Spinal cord (tissue), 10 donors: ENCODE measurements at places on chromosomes 2 and 18.

DNA sequence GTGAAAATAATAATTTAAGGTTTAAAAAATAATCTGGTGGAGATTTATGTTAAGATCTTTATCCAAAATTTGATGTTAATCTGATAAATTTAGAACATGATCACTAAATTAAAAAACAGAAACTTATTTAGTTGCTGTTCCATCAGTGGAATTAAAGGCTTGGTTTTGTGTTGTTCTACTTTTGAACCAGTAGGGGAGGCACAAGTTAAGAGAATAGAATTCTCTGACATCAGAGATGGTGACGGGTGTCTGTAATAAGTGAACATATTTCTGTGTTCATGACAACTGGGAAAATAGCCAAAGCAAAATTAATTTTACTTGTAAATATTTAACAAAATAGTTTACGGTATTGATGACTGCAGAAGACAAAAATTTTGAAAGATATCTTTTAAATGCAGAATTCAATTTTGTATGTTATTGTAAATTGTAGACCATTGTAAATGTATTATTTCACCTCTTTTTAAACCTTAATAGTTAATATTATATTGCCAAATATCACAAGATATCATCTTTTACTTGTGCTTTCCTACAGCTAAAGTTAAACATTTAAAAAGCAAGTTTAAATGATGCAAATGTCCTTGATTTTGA lies 106.0 kb downstream of the UBR3 start:
- peak; percentile 49 for DNase-seq

DNA sequence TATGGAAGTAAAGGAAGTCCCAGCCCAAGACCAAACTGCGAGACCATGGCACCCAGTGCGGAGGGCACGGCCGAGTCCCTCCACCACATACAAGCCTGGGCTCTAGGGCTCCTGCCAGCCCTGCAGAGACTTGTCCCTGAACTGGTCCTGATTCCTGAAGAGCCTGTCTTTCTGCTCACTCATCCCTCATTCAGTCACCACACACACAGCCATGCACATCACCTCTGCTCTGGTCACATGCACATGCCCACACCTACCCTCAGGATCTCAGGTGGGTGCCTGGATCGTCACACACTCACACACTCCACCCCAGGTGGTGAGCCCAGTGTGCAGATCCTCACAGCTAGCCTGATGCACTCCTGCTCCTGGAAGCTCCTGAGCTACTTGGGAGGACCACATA lies 71.4 kb upstream of the LAPTM4A start:
- DNase-seq: no peak

- no peak for DNase-seq
These were observed 37.3 kb upstream of the XPO1 start for GRCh38 chr2:61575447-61575859.

- DNase-seq: peak; percentile 50
These were observed 152.8 kb downstream of the DSC3 start for GRCh38 chr18:30889519-30890301.

DNA sequence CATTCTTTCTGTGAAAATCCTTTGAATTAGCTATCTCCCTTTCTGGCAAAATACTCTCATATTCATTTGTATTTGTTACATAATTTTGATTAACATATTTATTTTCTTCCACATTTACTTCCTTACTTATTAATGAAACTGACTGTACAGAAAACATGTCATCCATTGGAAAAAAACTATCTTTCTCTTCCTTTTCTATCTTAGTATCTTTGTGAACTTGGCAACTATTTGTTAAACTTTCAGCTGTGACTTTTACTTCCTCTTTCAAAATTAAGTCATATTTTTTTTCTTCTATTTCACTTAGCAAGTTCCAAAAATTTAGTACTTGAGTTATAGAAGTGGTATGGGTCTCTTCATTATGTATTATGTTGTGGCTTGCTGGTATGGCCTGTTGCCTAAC lies 2.6 kb downstream of the RAD51AP2 start:
- no peak for DNase-seq

- DNase-seq: no peak
These were observed 970.2 kb upstream of the PIK3C3 start for GRCh38 chr18:40984856-40985255.

GRCh38 chr2:68828887-68829708 lies 42.1 kb downstream of the BMP10 start:
- DNase-seq: peak; percentile 95

- DNase-seq: no peak
These were observed 11.0 kb downstream of the SOX11 start for GRCh38 chr2:5703166-5703565.

DNA sequence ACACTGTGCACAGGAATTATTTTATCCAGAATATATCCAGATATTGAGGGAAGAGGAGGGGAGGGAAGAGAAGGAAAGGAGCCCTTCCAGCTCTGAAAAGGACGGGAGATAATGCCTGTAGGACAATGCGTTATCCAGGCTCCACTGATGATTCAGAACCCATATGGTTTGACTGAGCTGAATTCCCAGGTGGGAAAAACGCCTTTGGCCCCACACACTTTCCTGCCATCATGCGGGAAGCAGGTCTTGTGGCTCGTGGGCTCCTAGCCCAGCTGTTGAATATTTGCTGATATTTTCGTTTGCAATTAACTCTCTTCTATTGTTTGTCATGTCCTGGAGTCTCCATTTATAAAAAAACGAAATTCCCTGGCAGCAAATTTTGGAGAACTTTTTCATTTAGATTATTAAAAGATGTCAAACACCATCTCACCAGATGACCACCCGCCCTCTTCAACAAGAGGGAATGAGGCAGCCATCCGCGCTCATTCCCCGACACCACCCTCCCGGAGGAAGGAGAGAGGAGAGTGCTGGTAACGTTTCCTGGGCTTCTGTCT lies 8.9 kb downstream of the COL6A3 start:
- DNase-seq: no peak

- DNase-seq: no peak
These were observed 32.5 kb upstream of the ACAA2 start for GRCh38 chr18:49845629-49846360.

DNA sequence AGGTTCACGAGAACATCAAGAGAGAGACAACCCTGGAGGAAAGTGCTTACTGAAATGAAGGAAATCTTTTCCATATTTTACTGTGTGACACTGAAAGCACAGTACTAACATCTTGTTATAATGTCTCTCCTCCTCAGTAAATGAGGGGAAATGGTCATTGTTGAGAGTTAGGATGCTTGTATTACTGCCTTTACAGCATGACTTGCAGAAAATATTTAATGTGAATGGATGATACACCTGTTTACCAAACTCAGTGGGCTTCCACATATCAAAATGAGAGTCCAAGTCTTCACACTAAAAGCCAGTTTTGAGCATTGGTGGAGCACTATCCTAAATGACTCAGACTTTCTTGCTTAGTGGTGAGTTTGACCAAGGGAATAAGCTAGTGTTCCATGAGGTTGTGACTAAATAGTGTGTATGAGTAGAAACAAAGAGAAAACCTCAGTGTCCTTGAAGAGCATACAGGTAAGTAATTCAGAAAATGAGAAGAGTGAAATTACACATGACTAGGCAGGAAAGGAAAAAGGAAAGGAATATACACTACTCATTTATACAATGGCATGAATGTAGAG lies 930.7 kb upstream of the CELF4 start:
- DNase-seq: no peak

GRCh38 chr18:34495506-34495905 lies 214.6 kb upstream of the DTNA start:
- no peak for DNase-seq

DNA sequence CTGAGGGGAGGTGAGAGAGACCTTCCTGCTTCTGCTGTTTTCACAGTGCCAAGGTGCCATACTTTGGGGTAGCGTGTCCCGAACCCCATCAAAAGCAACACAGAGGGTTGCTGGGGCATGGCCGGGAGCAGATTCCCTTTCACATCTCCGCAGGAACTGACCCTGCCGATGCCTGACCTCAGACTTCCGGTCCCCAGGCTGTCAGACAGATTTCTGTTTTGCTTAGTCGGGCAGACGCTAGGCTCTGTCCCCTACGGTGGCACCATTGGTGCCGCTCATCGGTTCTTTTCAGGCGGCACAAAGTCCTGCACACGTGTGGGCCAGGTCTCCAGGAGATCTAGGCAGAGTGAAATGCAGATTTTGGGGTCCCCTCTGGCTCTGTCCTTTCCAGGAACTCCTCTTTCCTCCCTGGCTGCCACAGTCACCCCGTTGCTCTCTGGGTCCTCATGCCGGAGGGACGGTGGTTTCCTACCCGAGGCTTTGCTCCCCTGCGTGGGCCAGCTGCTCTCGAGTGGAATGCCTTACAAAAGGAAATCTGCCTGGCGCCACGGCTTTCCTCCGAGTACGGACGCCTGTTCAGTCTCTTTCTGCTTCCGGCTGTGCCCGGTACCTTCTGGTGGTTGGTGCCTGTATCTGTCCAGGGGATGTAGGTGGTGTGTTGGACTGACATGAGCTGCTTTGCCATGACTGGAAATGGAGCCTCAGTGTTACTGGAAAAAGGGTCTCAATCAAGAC lies 39.3 kb downstream of the RTP5 start:
- no peak for DNase-seq

DNA sequence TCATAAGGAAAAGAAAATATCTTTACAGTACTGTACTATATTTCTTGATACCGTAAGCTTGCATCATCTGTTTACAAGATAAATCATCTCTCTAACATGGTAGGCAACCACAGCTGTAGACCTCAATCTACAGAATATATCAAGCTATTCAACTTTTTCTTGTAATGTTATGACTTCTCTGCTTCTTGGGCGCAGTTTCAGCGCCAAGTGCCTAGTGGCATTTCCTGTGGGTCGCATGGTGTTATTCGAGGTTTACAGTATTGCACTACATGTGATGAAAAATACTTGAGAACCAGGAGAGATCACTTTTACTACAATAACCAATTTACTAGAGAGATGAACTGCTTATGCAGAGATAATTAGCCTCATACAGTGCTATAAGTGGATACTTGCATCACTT lies 34.0 kb upstream of the SESTD1 start:
- no peak for DNase-seq

- no peak for DNase-seq
These were observed 18.3 kb upstream of the ENOSF1 start for GRCh38 chr18:730692-731091.

DNA sequence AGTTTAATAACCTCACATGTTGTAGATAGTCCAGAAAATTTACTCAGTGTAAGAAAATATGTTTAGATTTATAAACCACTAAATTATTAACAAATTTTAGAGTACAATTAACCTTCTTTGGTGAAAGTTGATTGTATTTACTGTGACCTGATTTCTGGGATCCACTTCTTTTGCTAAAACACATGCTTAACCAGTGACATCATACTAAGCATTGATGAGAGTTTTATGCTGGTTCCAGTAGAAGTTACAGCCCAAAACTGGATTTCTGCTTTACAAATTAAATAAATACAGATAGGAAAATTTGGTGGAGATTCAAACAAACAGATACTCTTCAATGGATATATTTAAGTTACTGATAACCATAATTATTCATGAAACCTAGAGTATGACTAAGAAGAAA lies 40.9 kb downstream of the RBBP8 start:
- no peak for DNase-seq

DNA sequence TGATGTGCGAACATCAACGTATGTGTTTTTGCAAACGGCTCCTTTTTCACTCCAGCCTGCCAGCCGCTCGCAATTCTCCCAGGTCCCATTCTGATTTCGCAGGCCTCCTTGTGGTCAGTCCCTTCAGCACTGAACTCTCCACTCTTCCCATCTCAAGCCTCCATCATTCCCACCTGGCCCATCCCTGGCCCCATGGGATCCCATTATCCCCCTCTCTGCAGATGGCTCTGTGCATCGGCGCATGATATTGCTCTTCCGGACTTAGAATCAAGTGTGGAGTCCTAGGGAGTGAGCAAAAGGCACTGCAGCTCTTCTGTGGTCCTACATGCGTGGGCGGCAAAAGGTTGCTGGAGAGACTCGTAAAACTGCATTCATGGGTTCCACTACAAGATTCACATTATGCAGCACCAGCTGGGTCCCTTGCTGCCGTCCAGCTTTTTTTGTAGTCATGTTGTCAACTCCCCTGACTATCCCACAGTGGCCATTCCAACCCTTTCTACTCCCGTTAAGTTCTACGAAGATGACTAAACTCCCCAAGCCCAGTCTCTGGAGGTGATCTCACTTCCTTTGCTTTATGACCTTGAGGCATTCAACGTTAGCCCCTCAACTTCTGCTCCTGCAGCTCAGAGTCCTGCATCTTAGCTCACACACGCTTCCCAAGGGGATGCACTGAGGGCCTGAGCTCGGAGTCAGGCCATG lies 125.3 kb upstream of the NRP2 start:
- DNase-seq: no peak

- DNase-seq: no peak
These were observed 63.3 kb downstream of the XRCC5 start for GRCh38 chr2:216172493-216172892.

- DNase-seq: no peak
These were observed 433.2 kb upstream of the RGPD4 start for GRCh38 chr2:107393516-107393915.

DNA sequence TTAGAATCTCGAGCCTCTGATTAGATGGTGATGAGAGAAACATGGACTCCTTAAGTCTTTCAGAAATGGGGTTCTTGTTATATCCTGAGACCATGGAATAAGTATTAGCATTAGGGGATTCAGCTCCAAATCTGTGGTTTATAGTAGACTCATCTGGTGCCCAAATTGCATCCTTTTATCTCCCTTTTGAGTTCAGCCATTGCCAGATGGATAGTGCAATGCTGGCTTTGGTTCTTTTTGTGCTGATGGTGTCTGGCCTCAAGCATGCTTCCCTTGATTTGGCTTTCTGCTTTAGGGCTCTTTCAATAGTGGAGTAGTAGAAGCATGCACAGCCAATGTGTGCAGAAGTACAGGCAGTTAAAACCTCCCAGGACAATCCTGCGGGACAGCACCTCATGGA lies 306.4 kb downstream of the TSN start:
- peak; percentile 58 for DNase-seq

- no peak for DNase-seq
These were observed at the start of gene PRKCE for GRCh38 chr2:45651415-45652089. TSS of gene PRKCE (plus strand) at chr2:45651675.

DNA sequence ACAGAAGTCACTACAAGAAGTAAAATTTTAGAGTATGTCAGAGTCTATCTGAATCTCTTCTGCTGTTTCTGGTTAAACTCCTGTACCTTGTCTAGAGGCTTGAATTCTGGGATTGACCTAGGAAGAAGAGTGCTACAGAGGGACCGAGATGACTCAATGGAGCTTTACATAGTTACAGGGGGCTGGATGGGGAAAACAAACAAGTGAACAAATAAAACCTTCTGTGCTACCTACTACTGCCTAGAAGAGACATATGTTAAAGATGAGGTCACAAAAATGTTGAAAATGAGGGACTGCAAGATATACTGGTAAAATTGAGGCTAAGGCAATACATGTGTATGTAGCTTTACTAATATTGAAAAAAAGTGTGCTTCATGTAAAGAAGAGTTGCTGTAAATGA lies 265.4 kb upstream of the TFPI start:
- no peak for DNase-seq

DNA sequence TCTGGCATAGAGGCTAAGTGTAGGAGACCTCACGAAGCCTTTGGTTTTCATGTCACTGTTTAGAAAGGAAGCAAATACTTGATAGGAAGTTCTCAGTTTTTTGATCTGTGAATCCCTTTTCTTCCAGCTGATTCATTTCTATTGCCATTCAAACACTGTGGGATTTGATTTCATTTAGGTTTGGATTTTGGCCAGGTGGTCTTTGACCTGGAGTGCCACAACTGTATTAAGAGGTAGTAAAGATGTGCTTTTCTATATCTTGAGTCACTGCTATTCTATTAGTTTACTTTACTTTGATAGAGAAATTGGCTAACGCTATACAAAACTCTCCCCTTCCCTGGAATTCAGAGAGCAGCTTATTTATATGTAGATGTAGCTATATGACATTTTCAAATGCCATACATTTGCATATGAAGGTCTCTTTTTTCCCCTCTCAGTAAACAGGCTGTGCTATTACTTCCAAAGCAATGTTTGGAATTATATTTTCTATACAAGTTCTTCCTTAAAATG lies 132.4 kb upstream of the CAVIN2 start:
- DNase-seq: no peak
